ENCODE measurements at places on chromosomes 5 and 9. TPM values are rescaled to one million over a fixed set of nuclear protein-coding genes. Genes with fewer than 3 reads are reported as not detected.

The RABEPK gene
- 20.7 TPM for total RNA-seq

The HIGD2A gene
- total RNA-seq = 79.3 TPM

The KIF12 gene
- 0.47 TPM for total RNA-seq

The POU4F3 gene
- not detected for total RNA-seq

The OR2V1 gene
- total RNA-seq = not detected

The PCDHGA8 gene
- total RNA-seq = 0.51 TPM

All from osteocyte (in vitro differentiated cells).